ENCODE measurements at places on chromosomes 1 and 21. TPM values are rescaled to one million over a fixed set of nuclear protein-coding genes. Genes with fewer than 3 reads are reported as not detected.

- DNase-seq = no peak
Observed at GRCh38 chr1:176603696-176604095, 140.7 kb downstream of the PAPPA2 start.

DNA sequence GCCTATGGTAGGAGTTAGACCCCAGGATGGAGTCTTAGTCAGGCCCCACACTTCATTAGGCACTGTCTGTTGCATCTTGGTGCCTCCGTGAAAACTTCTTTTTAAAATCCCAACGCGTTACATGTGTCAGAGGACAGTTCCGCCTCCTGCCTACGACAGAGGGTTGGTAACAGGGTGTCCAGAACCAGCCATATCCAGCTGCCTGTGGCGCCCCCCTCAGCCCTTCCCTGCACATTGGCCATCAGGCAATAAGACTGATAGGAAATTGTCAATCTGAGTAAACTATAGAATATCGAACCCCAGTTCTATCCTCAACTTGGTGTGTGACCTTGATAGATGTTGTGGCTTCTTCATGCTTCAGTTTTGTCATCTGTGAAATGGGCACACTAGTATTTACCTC, 108.6 kb upstream of the CSF3R start:
- no peak for DNase-seq

- no peak for DNase-seq
Observed at GRCh38 chr1:209873067-209873799, 45.5 kb downstream of the UTP25 start.

GRCh38 chr21:32587120-32587519, 1.8 kb upstream of the TCP10L start:
- DNase-seq = no peak

GRCh38 chr21:43355925-43356289, 71.0 kb downstream of the SIK1 start:
- no peak for DNase-seq

DNA sequence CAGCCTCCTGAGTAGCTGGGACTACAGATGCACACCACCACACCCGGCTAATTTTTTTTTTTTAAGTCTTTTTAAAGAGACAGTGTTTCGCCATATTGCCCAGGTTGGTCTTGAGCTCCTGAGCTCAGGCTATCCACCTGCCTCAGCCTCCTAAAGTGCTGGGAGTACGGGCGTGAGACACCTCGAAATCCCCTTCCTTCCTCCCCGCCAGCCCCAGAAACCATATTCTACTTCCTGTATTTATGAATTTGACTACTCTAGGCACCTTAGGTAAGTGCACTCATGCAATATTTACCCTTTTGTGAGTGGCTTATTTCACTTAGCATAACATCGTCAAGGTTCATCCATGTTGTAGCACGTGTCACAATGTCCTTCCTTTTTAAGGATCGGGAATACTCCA, 6.9 kb upstream of the LRP8 start:
- DNase-seq = no peak

DNA sequence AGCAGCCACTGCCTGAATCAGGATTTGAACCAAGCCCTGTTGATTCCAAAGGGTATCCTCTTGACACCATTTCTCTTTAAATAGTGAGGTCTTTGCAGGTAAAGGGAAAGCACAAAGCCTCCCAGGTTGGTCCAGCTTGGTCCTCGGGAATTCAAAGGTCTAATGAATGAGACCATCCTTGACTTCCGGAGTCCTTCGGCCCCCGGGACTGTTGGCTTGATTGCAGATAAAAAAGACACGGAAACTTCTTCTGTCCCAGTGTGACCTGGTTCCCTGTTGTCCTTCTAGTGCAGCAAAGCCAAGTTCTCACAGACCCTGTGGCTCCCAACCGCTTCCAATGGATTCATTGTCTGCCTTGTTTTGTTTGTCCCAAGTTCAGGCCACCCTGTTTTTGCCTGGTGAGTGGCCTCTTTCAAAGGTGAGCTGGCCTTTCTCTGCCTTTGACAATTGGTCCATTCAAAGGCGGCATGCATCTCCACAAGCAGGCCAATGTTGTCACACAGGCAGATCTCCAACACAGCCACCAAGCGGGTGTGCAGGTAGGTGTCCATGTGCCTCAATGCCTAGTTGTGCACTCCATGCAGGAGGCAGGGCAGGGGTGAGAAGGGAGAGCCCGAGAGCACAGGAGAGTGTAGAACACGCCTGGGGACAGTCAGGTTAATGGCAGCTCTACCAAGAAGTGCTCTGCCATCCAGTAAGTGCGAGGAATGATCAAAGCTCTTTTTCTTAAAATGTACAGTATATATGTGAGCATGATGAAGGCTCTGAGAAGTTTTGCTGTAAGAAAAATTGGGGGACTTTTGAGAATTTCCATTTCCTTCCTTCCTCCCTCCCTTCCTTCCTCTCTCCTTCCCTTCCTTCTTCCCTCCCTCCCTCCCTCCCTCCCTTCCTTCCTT, 82.1 kb upstream of the ZBTB40 start:
- no peak for DNase-seq

GJA4 gene
- 70.5 TPM for total RNA-seq

- DNase-seq = no peak
Observed at GRCh38 chr1:223074445-223075300, 68.4 kb downstream of the TLR5 start.

DNA sequence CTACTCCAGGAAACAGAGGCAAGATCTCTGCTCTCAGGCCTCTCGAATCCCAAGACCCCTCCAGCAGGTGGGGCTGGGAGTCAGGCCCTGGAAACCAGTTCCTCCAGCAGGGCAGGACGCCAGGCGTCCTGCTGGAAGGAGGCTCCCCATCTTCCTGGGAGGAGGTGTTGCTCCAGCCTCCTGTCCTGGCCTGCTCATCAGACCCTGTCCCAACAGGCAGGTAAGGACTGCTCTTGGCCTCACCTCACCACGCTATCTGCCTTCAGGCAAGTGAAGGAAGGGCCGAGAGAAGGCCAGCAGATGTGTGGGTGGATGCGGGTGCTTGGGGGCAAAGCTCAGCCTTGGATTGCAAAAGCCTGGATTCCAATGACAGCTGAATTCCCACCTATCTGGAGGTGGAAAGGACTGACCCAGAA, 82.9 kb downstream of the SSBP3 start:
- no peak for DNase-seq

Measured in dermis microvascular lymphatic vessel endothelial cell (primary cell).